ENCODE measurements at places on chromosomes 4 and X.

DNA sequence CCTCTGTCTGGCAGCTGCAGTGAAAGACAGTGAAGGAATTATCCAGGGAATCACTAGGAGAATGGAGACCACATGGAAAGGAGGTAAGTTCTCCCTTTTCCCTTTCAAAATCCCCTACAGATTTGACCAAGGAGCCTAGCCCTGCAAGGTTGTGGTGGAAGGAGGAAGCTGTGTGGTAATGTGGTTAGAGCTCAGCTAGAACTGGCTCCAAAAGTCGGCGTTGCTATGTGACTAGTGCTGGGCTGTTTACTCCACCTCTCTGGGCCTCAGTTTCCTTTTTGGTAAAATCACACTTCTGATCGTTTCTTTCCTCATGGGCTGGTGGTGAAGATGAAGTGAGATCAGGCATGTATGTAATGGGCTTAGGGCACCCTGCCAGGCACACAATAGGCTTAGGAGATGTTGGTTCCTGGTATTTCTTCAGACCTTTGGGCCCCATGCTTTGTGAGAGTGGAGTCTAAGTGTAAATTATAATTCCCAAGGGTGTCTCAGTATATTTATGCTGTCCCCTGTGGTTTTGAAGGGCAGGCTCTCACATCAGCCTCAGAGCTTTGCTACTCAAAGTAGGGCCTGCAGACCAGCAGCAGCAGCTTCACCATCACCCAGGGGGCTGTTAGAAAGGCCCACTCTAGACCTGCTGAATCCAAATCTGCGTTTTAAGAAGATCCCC, 183.7 kb upstream of the BCOR start:
- DNase-seq = no peak

DNA sequence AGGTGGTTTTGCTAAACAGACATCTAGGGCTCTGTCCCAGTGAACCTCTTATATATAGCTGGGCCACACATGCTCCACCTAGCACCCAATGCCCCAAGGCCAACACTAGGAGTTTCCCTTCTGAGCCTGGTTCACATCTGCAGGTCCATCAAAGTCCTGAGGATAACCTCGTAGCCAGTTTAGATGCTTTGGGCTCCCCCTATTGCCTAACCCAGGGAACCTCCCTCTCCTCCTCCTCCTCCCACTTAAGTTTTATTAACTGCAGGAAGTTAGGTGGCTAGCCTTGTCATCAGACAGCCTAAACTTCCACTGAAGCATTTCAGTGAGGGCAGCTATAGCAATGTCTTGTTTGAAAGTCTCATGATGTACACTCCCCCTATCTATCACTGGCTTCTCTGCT, 88.0 kb downstream of the GUCY2F start:
- no peak for DNase-seq

DNA sequence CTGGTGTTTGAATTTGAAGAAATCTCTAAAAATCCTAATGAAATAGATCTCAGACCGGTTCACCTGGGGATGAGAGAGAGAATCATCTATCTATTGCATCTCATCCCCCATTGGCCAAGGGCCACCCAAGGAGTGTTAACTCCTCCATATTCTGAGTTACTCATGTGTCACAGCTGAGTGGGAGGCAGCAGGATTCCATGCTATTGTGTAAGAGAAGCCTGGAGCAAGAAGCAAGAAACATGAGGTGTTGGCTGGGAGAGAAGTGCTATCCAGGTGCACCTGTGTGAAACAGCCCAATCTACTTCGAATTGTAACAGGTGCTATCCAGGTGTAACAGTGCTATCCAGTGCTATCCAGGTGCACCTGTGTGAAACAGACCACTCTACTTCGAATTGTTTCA, 150.3 kb upstream of the MAOA start:
- DNase-seq = no peak

- no peak for DNase-seq
Observed at GRCh38 chr4:26985873-26986272, 125.2 kb downstream of the STIM2 start.

DNA sequence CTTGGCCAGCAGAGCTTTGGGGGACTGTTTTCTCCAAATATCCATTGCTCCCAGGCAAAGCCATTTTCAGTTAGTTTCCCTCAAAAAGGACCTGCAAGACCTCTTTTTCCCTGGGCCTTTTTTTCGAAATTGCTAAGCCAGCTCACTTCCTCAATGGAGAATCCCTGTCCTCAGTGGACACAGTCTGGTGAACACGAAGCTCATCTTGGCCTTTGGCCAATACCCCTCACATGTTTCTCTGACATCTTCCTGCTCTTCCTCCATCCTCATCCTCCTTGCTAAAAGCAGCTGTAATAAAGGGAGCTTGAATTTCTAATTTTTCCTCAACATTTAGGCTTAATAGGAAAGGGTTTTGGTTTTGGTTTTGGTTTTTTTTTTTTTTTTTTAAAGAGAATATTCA, 17.6 kb upstream of the PRPS1 start:
- DNase-seq = no peak

DNA sequence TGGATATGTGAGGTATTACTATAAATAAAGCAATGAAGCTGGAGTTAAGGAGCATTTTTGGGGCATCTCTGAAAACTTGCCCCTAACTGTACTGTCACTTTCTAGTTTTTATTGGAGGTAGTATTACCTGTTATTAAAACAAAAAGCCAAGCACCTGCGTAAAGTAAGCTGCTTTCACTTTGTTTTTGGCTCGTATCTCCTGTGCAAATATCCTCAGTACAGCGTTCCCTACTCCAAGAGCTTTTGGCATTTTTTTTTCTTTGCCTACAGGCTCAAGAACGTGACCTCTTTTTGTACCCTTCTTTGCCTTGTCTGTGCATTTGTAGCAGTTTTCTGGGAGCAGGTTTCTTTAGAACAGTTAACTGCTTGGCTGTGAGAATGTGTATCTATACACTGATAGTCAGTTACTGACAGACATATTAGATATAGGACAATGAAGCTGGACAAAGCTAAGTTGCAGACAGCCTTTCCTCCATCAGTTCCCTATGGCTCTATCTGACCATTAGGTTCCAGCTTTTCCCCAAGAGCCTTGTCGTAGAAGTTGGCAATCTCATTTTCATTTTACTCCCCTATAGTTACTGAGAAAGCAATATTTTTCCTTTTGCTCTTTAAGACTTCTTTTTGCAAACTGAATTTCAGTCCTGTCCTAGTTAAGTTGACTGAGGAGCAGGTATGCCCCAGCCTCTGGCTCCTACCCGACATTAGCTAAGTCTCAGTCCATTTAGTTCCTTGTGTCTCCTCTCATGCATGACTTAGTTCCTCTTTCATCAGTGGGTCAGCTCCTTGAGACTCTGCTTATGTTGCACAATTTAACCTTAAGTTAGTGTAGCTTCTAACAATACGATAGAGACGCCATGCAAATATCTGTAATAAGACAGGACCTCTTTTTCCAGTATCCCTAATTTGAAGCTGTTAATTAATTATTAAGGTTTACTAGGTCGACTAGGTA, 71.5 kb upstream of the HPRT1 start:
- no peak for DNase-seq

- DNase-seq = no peak
Observed at GRCh38 chr4:83732114-83732635, 196.3 kb downstream of the GPAT3 start.

- no peak for DNase-seq
Observed at GRCh38 chrX:153727123-153727931, 2.7 kb downstream of the ABCD1 start.

DNA sequence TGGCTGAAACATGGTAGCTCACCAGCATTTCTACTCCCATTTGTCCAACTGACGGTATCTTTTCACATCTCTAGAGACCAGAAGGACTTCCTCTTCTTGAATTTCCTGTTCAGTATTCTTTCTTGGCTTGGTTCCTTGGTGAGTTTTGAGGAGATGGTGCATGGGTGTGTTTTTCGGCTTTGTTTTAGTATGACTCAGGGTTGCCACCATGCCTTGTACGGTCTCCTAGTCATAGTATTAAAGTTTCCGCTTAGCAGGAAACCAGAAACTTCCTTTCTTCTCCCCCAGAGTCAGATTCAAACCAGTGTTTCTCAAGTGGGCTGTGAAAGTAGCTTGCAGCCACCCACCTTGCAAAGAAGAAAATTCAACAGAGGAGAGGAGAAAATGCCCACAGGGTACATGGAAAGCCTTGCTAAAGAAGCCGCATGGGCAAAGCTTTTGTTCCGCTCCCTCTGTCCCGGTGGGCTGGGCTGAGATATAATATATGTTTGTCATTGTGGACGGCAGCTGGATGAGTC, 5.7 kb downstream of the CD99 start:
- peak; percentile 60 for DNase-seq

- no peak for DNase-seq
Observed at GRCh38 chr4:89803915-89804314, 33.0 kb downstream of the SNCA start.

All from fibroblast of skin of left quadriceps (primary cell).